Heart left ventricle (tissue), 16 donors: ENCODE measurements at places on chromosomes 1 and 21. TPM values are rescaled to one million over a fixed set of nuclear protein-coding genes. Genes with fewer than 3 reads are reported as not detected.

GRCh38 chr1:55378582-55378981, 163.4 kb upstream of the USP24 start:
- H3K27me3 ChIP-seq, result no peaks in the 10 kb centered on the region
- no peaks in the 10 kb centered on the region for H3K36me3 ChIP-seq
- H3K4me3 ChIP-seq, result no peak overlapping the region
- DNase-seq, result no peak
- peaks cover 6% of the 10 kb centered on the region for H3K4me1 ChIP-seq

DNA sequence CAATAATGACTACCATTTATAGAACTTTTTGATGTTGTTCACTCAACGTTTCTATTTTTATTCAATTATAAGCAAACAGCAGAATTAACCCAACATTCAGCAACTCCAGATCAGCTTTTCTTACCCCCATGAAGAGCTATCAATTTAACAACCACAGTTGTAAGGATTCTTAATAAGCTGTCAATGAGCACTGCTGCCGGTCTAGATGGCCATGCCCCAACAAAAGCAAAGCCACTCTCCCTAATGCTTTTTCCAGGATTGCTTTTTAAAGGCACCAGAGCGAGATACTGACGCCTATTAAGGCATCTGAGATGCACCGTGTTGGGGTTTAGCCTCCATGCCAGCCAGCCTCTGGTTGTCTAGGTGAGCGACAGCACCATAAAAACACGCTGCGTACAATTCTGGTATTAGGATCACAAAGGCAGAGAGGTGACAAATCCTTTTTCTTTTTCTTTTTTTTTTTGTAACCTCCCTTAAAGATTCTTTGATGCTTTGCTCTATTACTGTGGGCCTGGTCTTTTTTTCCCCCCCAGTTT, 39.5 kb downstream of the PTPRC start:
- no peak overlapping the region for H3K4me3 ChIP-seq
- no peak overlapping the region for H3K27ac ChIP-seq
- no peaks in the 10 kb centered on the region for H3K27me3 ChIP-seq
- H3K4me1 ChIP-seq, result no peaks in the 10 kb centered on the region

PEAR1 gene
- total RNA-seq, result 6.3 TPM

SLC1A7 gene
- 1.1 TPM for total RNA-seq

DNA sequence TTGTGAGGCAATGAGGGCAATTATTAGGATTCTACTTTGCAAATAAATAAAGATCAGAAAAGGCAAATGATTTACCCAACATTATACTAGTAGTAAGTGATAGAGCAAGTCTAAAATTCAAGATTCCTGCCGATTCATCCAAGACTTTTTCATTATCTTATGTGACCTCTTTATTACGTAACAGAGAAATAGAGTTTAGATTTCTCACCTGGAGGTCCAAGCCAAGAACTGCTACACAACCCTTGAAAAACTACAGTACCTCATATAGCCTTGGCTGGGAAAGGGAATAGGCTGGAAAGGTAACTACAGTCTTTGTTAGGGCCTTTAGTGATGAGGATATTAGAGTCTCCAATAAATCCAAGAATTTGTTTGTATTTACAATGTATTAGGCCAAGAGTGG, 13.3 kb downstream of the EEIG2 start:
- no peak overlapping the region for H3K27ac ChIP-seq
- no peaks in the 10 kb centered on the region for H3K36me3 ChIP-seq
- H3K27me3 ChIP-seq, result no peaks in the 10 kb centered on the region

- no peak overlapping the region for H3K4me3 ChIP-seq
- no peaks in the 10 kb centered on the region for H3K27me3 ChIP-seq
- no peaks in the 10 kb centered on the region for H3K36me3 ChIP-seq
Measured at GRCh38 chr1:64575881-64576676, 106.2 kb downstream of the CACHD1 start.

GRCh38 chr1:59083946-59084865, 212.7 kb upstream of the FGGY start:
- H3K4me1 ChIP-seq, result peaks cover 4% of the 10 kb centered on the region
- H3K27ac ChIP-seq, result peak overlapping the region; percentile 55
- peak; percentile 62 for DNase-seq
- no peaks in the 10 kb centered on the region for H3K36me3 ChIP-seq
